ENCODE measurements at places on chromosomes 6 and 20. TPM values are rescaled to one million over a fixed set of nuclear protein-coding genes. Genes with fewer than 3 reads are reported as not detected.

Gene KATNA1
- total RNA-seq: 24.1 TPM

Gene GINS1
- total RNA-seq: 5.2 TPM

Gene FBXO5
- total RNA-seq: 12.4 TPM

Gene EDN1
- 3.3 TPM for total RNA-seq
